Suprapubic skin (tissue), 4 donors: ENCODE measurements at places on chromosomes 7 and 10. TPM values are rescaled to one million over a fixed set of nuclear protein-coding genes. Genes with fewer than 3 reads are reported as not detected.

The TFPI2 gene
- total RNA-seq = 1.1 TPM

The TAC1 gene
- 12.2 TPM for total RNA-seq

The CCDC126 gene
- total RNA-seq = 25.4 TPM

The CYTH3 gene
- 43.4 TPM for total RNA-seq

The AKR1B1 gene
- total RNA-seq = 13.5 TPM

The CALML3 gene
- total RNA-seq = 296 TPM

The HOXA5 gene
- total RNA-seq = 16.3 TPM

The CALCR gene
- total RNA-seq = not detected

GRCh38 chr10:88952647-88953111 lies at the start of gene ACTA2:
ACTA2 (minus strand) TSS chr10:88952773; CDS start chr10:88948930, 3,843 bp downstream.
- DNase-seq = no peak

- no peak for DNase-seq
Measured at GRCh38 chr10:50615658-50616057, 8.1 kb downstream of the SGMS1 start.

DNA sequence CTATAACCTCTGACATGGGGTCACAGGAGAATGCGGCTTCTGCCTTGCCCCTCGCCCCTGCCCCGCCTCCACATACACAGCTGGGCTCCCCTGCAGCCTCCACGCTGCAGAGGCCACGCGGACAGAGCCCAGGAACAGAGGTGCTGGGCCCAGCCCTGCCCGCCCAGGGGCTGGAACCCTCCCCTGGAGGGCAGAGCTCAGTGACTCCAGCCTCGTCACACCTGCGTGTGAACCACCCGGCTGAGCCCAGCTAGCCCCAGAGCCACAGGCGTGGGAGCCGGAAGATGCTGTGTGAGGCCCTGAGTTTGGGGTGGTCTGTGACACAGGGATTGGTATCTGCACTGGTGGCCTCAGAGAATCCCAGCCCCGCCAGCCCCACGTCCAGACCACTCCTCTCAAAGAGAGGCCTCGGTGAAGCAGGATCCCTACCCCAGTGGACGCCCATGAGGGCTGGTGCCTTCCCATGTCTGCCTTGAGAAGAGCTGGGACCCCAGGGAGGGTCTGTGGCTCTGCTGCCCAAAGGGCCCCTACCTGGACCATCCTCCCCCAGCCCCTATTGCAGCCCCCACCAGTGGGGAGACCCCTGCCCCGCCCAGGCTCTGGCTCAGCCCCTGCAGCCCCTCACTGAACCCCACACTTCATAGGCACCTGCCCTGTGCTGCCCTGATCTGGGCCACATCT lies 8.1 kb upstream of the ADAP1 start:
- no peak for DNase-seq

GRCh38 chr7:92292981-92293380 lies 47.2 kb downstream of the ANKIB1 start:
- no peak for DNase-seq

GRCh38 chr7:121306565-121306964 lies 22.2 kb upstream of the WNT16 start:
- DNase-seq = no peak

- no peak for DNase-seq
Measured at GRCh38 chr7:155796381-155797261, 15.6 kb downstream of the SHH start.

DNA sequence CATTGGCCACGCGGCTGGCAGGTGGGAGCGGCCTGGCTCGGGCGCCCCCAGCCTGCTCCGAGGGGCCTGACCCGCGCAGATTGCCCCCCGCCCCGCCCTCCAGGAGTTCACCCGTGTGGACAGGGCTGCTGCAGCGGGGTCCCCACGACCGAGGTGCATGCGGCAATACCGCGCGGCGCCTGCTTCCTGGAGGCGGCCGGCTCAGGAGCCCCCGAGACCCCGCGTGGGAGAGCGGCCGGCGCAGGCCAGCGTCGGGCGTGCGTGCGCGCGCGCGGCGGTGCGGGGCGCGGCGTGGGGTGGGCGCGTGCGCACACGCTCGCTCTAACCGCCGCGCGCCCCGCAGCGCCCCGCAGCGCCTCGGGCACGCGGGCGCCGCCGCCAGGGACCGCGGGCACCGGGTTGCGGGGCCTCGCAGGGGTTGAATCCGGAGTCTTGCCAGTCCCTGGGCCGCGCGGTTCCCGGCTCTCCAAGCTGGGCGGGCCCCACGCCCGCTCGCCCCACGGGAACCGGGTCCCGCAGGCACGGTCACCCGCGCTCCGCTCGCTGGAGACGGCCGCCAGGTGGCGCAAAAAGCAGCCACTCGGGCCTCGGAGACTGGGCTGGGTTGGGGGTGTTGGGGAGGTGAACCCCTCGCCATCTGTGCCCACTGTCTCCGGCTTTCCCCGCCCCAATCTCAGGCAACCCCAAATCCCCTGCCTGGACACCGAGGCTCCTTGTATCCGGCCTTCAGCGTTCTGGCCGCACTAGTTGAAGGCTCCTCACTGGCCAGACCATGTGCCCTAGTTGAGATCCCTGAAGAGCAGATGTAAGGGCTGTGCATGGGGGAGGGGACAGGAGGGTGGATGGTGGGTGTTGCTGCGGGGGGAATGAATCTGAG lies 1.3 kb upstream of the ACHE start:
- no peak for DNase-seq

DNA sequence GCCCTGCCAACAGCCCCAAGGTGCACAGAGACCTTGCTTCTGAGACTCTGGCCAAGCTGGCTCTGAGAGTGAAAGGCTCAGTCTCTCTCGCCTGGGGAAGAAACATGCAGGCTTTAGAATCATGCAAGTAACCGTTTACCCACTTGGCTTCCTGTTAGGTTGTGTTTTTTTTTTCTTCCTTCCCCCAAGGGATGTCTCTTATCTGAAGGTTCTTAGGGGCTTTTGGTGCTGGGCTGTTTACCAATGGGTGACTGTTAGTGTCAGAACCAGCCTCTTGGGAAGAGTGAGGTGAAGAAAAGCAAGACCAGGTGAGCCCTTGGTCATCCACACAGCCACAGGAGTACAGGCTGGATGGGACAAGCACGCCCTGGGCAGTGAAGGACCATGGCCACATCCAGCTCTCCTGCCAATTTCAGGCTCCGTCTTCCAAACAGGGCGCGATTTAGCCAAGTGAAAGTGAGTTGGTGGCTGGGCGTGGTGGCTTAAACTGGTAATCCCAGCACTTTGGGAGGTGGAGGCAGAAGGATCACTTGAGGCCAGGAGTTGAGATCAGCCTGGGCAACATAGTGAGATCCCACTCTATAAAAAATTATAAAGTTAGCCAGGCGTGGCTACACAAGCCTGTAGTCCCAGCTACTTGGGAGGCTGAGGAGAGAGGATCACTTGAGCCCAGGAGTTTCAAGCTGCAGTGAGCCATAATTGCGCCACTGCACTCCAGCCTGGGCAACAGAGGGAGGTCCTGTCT lies 76.3 kb upstream of the CUX1 start:
- no peak for DNase-seq

DNA sequence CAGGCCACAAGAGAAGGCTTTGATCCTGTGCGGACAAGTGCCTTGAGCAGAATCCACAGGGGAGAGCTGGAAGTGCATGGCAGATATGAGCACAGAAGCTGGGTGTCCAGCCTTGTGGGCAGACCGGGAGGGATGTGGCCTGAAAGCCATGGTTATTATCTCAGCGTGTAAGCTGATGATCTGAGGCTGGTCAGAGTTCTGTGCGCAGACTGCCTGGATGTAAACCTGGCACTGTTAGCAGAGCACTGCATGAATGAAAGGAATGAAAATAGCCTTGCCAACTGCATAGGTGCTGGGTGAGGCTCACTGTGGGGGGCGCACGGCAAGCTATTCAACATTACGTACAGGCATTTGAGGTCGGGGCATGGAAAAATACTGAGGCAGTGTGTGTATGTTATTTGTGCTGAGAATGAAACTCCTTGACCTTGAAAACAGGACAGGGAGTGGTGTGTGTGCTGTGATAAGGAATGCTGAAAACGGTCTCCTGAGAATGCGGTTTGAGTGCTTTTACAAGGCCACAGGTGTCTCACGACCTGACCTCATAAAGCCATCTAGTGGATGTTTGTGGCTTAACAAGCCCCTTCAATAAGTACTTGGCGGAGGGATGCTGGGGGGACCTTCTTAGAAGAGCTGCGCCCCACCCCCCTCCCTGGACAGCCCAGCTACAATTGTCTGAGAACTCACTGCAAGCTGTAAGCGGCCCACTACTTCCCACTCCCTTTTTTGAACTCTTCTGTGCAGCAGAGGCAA lies 18.7 kb downstream of the AKR1C1 start:
- DNase-seq = no peak

GRCh38 chr10:10617686-10618085 lies 400.0 kb upstream of the CELF2 start:
- DNase-seq = no peak

GRCh38 chr10:17247210-17247609 lies 19.2 kb downstream of the VIM start:
- DNase-seq = no peak
